ENCODE measurements at places on chromosomes 16 and 17.

GRCh38 chr16:57534337-57534880 lies 2.0 kb downstream of the CCDC102A start:
- no peak for DNase-seq

DNA sequence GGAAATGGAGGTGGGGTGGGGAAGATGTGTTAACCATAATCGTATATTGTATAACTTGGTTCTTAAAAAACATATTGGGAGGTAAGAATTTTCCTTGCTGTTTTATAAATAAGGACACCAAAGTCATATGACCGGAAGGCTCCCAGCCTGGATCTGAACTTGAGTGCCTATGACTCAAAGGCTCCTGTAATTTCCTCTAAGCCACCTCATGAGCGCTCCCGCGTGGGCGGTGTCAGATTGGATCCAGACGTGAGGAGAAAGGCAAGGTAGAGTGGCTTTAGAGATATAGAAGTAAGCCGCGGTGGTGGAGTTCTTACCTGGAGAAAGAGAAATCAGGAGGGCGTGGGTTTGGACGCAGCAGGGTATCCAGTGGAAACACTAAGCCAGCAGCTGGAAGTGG lies 196.2 kb upstream of the NLRP1 start:
- DNase-seq: no peak

DNA sequence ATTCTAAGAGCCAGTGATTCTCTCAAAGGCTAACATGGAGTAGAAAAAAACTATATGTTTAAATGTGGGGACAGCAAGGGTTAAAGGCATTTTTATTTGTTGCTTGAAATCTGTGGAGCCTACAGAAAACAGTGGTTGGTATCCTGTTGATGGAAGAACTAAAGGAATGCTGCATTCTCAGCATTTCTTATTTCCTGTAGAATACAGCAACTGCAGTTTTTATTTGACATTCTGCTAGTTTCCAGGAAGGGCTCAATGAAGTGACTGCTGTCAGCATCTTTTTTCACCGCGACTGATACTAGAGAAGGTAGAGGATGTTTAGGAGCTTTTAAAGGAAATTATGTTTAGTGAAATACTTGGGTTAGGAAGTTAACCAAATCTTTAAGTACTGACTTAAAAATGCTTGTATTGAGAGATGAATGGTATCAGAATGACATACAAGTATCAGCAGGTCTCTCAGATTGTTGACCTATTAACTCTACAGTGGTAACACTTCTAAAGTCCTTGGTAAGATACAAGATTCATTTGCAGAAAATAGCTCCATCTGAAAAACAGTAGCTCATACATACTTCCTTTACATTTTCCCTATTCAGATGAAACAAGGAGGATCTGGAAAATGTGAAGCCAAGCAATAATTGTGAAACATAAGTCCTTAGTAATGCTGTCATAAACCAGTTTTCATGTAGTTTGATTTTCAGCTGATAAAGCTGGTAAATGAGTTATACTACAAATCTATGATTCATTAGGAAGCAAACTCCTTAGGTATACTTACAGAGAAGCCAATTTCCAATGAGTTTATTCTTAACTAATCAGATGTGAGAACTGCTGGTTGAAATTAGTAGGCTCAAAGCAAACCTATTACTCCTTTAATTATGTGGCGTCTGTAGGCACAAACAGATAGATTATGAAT lies 15.2 kb downstream of the CLTC start:
- no peak for DNase-seq

DNA sequence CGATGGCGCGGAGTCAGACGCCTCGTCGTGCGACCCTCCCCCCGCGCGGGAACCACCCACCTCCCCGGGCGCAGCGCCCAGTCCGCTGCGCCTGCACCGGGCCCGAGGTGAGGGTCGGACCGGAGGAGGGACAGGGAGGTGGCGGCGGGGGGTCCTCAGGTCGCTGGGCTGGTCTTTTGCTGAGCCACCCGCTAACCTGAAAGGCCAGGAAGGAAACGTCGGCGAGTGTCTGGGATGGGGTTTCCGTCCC lies 4.9 kb downstream of the TBX2 start:
- DNase-seq: no peak

DNA sequence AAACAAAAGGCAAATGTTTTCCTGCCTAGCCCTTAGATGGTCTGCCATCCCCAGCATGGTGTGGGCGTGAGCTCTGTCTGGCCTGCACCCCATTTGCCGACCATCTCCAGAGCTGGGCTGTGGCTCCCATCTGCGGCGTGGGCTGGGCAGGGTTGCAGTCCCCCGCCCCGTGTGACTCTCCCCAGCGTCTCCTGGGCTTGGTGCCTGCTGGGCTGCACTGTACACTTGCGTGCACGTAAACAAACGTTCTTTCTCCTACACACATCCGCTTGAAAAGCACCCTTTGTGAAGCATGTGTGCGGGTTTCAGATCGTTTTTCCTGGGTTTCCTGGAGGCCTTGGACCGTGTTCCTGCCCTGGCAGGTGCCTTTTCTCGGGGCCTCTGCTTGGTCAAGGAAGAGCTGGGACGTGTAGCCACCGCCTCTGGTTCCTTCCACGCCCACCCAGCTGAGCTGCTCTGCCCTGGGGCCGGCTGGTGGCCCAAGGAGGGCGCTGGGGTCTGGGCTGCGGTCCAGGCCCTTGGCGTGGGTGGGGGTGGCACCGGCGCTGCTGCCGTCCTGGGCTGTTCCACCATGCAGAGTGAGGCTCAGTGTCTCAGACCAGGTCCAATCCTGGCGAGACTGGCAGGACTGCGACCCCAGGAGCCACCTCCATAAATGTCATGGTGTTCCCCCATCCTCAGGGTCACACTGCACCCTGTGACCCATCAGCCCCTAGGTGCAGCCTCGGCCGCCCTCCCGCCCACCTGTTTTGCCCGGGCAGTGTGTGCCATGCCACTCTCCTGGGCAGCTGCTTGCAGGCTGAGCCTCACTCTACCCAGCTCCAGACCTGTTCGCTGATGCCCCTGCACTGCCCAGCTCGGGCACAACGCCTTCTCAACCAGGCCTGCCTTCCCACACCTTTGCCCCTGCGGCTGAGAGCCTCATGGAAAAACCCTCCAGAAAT lies 9.9 kb upstream of the BAIAP3 start:
- no peak for DNase-seq

- no peak for DNase-seq
Observed at GRCh38 chr17:81601525-81602120, 35.3 kb downstream of the NPLOC4 start.

DNA sequence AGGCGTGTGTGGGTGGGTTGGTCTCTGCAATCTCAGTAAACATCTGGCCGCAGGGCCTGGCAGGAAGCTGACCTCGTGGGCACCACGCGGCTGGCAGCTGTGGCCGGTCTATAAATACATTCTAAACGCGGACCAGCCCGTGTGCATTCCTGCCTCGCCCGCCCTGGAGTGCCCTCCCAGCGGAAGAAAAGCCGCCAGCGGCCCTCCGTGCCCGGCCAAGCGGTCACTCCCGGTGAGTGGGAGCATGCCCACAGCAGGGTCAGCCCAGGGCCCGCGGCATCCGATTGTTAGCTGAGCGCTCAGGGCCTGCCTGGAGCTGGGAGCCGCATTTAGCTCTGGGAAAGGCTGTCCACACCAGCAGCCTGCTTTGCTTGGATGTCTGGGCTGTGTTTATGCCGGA lies 10.3 kb downstream of the ZNF469 start:
- DNase-seq: no peak

GRCh38 chr16:70437582-70438557 lies 1.0 kb downstream of the ST3GAL2 start:
- no peak for DNase-seq

DNA sequence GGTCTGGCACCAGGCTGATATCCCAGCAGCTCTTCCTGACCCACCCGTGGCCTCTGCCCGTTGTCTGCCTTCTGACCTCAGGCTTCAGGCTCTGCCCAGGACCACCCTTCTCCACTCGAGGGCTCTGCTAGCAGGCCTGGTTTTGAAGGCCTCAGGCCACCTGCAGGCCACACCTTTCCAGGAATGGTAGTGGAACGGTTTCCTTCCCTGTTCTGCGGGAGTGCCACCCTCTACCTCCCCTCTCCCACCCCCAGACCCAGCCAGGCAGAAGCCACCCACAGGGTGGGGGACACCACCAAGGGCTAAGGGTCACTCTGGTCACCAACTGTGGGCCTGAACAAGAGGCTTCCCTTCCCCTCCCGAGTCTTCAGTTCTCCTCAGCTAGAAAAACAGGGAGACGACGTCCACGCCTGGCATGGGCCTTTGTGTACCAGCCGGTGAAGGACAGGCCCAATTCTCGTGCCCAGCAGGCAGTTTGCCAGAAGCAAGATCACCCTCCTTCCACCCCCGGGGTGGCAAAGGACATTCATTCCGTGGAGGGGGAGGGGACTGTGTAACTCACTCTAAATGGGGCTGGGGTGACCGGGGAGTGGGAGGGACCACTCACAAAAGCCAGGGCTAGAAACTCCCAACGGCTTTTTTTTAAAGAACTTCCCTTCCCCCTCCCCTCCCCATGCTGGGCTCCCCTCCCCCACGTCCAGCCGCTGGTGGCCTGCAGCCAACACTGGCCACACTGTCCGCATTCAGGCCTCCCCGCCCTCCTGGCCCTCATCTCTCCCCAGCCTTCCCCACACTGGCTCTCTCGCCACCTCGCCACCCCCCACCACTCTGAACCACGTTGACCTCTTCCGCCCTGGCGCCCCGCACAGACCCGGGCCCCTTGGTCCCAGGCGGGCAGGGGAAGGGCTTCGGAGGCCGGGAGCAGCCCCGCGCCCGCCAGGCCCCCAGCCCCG lies 7.7 kb downstream of the CBX4 start:
- no peak for DNase-seq

- DNase-seq: no peak
Observed at GRCh38 chr16:27838536-27839175, 224.9 kb downstream of the GSG1L start.

- no peak for DNase-seq
Observed at GRCh38 chr17:30421592-30421991, 42.9 kb downstream of the CPD start.

GRCh38 chr16:7456211-7456610 lies 123.6 kb downstream of the RBFOX1 start:
- no peak for DNase-seq

DNA sequence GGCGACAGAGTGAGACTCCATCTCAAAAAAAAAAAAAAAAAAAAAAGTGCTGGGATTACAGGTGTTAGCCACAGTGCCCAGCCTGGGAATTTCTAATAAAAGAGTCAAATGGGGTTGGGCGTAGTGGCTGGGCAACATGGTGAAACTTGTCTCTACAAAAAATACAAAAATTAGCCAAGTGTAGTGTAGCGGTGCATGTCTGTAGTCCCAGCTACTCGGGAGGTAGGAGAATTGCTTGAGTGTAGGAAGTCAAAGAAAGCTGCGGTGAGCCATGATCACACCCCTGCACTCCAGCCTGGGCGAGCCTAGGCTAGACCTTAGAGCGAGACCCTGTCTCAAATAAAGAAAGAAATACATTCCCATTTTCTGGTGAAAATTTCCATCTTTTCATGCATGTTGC lies 2.4 kb upstream of the UTS2R start:
- DNase-seq: no peak

- no peak for DNase-seq
Observed at GRCh38 chr17:78568494-78569115, 8.6 kb downstream of the DNAH17 start.

DNA sequence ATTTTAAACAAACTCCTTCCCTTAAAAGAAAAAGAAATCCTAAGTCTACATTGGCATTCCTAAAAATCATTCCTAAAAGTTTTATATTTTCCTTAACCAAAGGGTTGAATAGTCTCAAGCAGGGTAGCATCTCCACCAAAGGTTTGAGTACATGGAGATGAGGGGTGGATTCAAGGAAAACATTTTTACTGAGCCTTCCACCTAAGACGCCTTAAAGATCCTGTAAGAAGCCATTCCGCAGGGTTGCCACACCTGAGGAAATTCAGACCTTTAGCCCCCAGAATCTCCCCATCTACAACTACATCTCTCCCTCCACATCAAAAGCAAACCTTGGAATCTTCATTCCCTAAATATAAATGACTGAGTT lies 7.7 kb upstream of the AKTIP start:
- DNase-seq: no peak

GRCh38 chr17:35132099-35132498 lies 10.0 kb downstream of the NLE1 start:
- DNase-seq: no peak

GRCh38 chr17:42142371-42142896 lies 12.4 kb downstream of the RAB5C start:
- no peak for DNase-seq

DNA sequence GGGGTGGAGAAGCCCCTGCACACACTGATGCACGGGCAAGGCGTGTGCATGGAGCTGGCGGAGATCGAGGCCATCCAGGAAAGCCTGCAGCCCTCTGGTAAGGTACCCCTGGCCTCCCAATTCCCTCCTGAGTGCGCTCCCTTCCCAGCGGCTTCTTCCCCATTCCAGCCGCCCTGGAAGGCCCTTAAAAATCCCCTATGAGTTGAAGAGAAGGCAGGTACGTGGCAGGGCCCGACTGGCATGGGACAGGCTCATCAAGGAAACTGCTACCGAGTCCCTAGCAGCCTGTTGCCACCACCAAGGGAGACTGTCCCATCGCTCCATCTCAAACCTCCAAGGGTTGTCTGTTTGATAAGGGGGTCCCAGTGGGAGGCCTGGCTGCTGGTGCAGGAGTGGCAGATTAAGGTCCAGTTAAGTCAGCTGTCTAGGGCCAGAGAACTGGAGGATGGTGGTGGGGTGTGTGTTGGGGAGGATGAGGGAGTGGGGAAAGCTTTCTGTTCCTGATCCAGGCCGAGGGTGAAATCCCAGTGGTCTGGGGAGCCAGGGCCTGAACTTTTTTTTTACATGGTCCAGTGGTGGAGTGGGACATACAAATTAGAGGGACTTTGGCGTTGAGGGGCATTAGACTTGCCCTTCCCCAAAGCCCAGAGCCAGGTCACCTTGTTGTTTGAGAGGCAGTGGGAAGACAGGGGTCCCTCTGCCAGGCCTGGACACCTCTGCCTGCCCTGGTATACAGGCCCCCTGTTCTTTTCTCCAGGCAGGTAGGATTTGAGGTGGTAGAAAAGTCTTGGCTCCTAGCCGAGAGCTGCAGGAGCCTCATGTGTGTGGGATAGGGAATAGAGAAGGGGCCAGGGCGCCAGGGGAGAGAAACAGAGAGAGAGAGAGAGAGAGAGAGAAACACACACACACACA lies 994 bp downstream of the IGFBP4 start:
- DNase-seq: no peak

GRCh38 chr16:57878586-57878985 lies 76.3 kb upstream of the KIFC3 start:
- no peak for DNase-seq

Data from activated CD4-positive, alpha-beta T cell treated with anti-CD3 and anti-CD28 coated beads for 1 hour (primary cell).